ENCODE measurements at places on chromosomes 13 and 19. TPM values are rescaled to one million over a fixed set of nuclear protein-coding genes. Genes with fewer than 3 reads are reported as not detected.
A peak's percentile ranks its signal among the peaks of the same experiment; 100 is the strongest.

The GTPBP3 gene
- total RNA-seq, result 62.5 TPM

The DPF1 gene
- total RNA-seq, result 3.4 TPM

The HCST gene
- 53.9 TPM for total RNA-seq

The FSD1 gene
- 32.8 TPM for total RNA-seq

The SBNO2 gene
- total RNA-seq, result 82.8 TPM

DNA sequence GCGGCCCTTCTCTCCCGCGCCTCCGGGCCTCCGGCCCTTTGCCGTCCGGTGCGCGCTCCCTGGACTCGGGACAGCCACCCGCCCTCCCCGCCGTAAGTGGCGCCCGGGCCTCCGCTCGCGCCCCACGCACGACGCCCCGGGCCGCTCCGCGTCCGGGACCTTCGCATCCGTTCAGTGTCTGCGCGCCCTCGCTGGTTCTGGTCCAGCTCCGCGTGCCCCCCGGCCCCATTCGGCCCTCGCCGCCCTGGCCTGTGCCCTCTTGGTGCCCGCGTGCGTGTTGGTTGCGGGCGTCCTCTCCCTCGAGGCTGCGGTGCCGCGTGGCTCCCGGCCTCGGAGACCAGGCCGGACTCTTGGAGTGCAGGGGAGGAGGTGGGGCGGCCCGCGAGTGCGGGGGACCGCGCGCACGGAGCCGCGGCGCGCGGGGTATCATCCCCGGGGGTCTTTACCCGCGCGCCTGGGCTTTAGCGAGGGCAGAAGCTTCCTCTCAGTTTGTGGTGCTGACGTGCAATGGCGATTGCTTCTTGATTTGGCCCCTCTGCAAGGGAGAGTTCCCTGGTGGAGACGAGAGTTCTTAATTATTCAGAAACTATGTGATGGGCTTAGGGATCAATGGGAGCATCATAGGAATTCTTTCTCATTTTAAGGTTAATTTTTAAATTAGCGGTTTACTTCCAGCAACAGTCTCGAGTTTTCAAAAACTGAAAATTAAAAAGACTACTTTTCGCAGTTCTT is 757 bp downstream of the WASF3 start:
- peaks cover 42% of the 10 kb centered on the region for H3K27me3 ChIP-seq
- DNase-seq, result no peak
- H3K4me1 ChIP-seq, result peaks cover 7% of the 10 kb centered on the region
- no peaks in the 10 kb centered on the region for H3K36me3 ChIP-seq
- H3K4me3 ChIP-seq, result peak overlapping the region; percentile 46

- no peak for DNase-seq
- no peaks in the 10 kb centered on the region for H3K27me3 ChIP-seq
- no peaks in the 10 kb centered on the region for H3K36me3 ChIP-seq
- H3K4me1 ChIP-seq, result no peaks in the 10 kb centered on the region
- no peak overlapping the region for H3K27ac ChIP-seq
Measured at GRCh38 chr13:82467626-82468025, 1414.6 kb downstream of the SLITRK1 start.

DNA sequence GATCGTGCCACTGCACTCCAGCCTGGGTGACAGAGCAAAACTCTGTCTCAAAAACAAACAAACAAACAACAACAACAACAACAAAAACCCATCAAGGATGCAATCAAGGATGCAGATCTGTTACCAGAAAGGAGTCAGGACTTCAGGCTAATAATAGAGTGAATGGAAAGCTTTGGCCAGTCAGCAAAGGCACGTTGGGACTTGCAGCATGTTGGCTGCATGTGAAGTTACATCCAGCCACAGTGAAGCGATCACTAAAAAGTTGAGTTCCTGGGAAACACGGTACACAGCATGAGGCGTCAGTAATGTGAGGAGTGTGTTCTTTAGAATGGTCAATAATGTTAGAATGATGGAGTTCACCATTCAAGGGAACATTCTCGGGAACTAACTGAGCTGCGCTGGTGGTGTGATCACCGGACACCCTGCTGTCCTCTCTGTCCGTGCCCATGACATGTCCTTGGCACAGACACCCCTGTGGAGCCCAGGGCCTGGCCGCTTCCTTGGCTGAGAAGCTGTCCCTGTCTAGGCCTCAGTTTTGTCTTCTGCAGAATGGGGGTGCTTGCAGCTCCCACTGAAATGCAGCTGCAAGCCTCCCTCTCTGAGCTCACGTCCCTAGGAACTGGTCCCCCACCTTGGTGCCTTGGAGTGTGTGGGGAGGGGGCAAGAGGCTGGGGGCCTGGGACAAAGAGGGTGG is 2.3 kb upstream of the LGALS7B start:
- H3K27ac ChIP-seq, result no peak overlapping the region
- H3K4me1 ChIP-seq, result no peaks in the 10 kb centered on the region
- no peak overlapping the region for H3K4me3 ChIP-seq
- peaks cover 2% of the 10 kb centered on the region for H3K27me3 ChIP-seq

- no peak overlapping the region for H3K4me3 ChIP-seq
- H3K4me1 ChIP-seq, result peaks cover 28% of the 10 kb centered on the region
- no peak overlapping the region for H3K27ac ChIP-seq
- H3K27me3 ChIP-seq, result no peaks in the 10 kb centered on the region
Measured at GRCh38 chr19:58551577-58552471, 3.1 kb downstream of the CHMP2A start.

DNA sequence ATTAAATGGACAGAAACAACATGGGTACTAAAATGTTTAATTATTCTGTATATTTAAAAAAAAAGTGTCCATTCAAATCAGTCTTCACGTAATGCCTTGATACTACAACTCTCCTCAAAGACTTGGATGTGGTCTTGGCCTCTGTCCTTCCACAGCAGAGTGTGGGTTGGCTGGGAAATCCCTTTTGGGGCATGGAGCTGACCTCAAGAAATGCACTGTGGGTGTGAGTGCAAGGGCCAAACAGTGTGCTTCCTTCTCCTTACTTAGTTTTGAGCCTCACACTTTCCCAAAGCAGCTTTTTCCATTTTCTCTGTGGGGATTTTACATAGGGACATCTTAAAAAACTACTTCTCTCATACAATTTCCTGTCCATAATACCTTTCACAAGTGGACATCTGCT is 607.4 kb downstream of the EFNB2 start:
- H3K4me1 ChIP-seq, result no peaks in the 10 kb centered on the region
- H3K4me3 ChIP-seq, result no peak overlapping the region
- DNase-seq, result no peak
- H3K27me3 ChIP-seq, result no peaks in the 10 kb centered on the region

DNA sequence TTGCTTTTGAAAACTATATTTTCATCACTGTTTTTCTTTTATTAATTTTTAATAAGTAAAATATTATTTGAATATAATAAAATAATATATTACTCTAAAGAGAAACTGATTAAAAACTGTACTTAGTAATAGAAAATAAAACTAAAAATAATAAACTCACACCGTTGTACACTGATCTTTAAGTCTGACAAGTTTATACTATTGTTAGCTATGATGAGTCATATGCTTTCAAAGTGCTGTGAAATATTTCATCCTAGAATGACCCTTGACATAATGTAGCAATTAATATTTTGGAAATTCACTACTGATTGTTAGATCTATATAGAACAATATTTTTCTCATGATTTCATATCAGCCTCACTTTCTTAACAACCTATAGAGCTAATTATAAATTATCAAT is 1040.6 kb upstream of the SPRY2 start:
- H3K36me3 ChIP-seq, result no peaks in the 10 kb centered on the region
- no peak overlapping the region for H3K27ac ChIP-seq
- H3K27me3 ChIP-seq, result no peaks in the 10 kb centered on the region
- no peak overlapping the region for H3K4me3 ChIP-seq
